Upper lobe of left lung (tissue), 6 donors: ENCODE measurements at places on chromosomes 12 and 14. TPM values are rescaled to one million over a fixed set of nuclear protein-coding genes. Genes with fewer than 3 reads are reported as not detected.

DNA sequence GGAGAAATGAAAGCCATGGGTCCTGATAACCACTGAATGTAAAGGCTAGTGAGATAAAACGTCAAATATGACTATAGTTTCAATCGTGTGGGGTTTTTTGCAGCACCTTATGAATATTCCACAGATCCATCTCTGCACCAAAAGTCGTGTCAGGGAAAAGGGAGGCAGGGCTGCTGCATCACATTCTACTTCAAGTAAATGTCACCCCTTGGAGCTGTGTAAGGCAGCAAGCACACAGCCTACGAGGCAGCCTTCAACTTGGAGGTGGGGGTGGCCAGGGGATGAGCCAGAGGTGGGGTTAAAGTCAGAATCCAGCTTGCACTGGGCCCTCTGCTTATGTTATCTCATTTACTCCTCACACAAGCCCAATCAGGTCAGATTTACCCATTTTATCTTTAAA lies 90.4 kb downstream of the ARMH4 start:
- no peak for DNase-seq

- DNase-seq = no peak
These were observed 76.0 kb downstream of the PAWR start for GRCh38 chr12:79614730-79615129.

The HVCN1 gene
- 5.8 TPM for total RNA-seq

GRCh38 chr12:42482748-42483520 lies 106.6 kb downstream of the PRICKLE1 start:
- peak; percentile 96 for DNase-seq

The TPPP2 gene
- total RNA-seq = not detected

DNA sequence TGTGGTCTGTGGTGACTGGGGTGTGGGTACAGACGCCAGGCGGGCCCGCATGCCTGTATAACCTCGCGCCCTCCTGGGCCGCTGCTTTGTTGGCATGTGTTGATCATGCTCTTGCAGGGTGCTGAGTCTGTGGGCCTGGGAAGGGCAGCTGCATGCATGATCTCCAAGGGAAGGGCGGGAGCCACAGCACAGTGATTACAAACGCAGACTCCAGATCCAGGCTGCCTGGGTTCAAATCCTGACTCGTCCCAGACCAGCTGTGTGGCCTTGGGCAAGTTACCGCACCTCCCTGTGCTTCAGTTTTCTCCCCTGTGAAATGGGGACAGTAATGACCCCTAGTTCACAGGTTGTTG lies 24.0 kb downstream of the ADGRD1 start:
- DNase-seq = no peak

The PPP1R36 gene
- total RNA-seq = 0.71 TPM

The CLEC1B gene
- total RNA-seq = 0.27 TPM

The TSPAN19 gene
- total RNA-seq = 0.76 TPM

DNA sequence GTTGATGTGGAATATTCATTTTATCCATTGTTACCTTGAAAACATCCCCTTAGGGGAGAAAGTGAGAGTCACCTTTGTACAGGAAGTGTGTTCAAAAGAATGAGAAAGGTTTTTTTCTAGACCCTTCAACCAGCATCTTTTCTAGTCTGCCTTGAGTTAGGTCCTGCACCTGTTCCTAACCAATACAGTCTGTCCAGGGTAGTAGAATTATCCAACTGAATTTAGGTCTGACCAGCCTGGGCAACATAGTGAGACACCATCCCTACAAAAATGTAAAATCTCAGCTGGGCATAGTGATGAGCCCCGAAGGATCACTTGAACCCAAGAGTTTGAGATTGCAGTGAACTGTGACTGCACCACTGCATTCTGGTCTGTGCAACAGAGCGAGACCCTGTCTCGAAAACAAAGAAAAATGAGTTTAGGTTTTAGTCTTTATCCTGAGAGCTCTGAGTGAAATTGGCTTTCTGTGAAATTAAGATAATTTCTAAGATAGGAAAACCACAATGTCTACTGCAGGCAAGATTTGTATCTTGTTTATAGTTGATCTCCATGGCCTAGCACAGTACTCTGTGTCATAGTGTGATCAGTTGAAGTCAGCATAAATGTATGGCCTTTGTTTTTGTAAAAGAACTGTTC lies 25.2 kb downstream of the ARHGAP5 start:
- no peak for DNase-seq

The ERC1 gene
- 158 TPM for total RNA-seq

DNA sequence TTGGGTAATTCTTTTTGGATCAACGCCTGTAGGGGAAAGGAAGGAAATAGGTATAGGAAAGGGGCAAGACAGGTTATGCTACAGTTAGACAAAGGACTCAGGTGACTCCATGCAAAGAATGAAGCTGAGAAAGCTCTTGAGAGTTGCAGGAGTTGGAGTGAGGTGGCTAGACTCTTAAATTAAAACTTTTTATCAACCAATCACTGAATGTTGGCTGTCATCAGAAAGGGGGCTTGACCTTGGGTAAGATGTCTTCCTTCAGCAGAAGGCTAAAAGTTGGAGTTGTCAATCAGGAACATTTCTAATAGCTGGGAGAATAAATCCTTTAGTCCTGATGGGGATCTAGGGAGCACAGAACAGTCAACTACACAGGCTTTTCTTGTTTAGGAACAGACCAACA lies 595.4 kb downstream of the SLC16A7 start:
- DNase-seq = no peak

DNA sequence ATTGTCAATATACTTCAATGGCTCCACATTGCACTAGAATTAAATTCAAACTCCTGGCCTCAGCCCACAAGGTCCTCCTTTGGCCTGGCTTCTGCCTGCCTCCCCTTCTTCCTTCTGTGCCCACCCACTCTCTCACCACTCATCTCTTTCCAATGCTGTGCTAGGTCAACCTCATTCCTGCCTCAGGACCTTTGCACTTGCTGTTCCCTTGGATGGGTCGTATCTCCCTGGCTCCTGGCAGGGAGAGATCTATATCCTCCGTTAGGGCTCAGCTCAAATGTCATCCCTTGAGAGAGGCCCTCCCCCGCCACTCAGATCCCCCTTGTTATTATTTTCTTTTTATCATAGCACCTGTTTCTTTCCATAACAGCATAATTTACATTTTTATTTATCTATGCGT lies 79.9 kb upstream of the LHX5 start:
- DNase-seq = no peak
